ENCODE measurements at places on chromosomes 7 and 10.

DNA sequence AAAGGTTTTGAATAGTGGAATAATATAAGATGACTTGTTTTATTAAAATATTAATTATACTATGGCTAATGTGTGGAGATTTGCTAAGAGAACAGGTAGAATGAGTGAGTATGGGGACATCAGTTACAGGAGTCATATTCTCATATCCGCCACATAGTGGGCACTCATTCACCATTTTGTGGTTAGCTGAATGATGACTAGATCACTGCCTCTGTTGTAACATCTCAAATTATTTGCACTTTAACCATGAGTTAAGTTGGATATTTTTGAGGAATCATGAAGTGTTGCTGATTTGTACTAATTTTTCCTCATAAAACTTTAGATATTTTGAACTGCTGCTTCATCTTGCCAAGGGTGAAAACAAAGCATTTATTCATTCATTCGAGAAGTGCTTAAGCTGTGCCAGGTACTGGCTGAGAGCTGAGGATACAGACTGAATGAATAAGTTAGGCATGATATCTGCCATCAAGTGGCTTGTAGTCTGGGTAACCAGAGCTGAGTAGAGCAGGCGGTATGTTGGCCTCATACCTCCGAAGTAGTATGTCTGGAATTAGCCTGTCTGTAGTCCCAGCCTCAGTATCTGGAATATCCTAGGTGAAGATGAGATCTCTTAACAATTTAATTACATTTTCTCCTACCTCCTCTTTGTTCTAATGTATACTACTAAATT lies 100.5 kb downstream of the ZEB1 start:
- no peak overlapping the region for H3K4me3 ChIP-seq
- H3K27me3 ChIP-seq, result no peaks in the 10 kb centered on the region
- peaks cover 4% of the 10 kb centered on the region for H3K36me3 ChIP-seq

GRCh38 chr7:98678215-98678614 lies 61.1 kb downstream of the NPTX2 start:
- DNase-seq, result no peak
- no peaks in the 10 kb centered on the region for H3K4me1 ChIP-seq
- H3K4me3 ChIP-seq, result no peak overlapping the region
- peaks cover 8% of the 10 kb centered on the region for H3K36me3 ChIP-seq

DNA sequence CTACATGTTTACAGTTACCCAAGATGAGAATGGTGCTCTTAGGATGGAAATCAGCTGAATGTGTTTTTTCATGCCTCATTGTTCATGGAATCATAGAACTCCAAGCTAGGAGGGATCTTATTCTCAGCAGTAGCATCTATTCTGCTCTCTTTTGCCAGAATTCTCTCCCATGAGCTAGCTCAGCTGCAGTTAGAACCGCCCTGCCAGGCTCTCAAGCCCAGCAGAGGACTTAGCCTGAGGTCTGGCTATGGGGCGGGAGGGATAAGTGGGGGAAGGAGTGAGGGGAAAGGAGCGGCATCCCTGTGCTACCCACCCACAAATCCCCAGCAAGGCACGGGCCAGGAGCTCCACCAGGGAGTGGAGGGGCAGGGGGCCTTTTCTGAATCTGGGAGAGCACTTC lies 120.7 kb upstream of the PLXNA4 start:
- no peak overlapping the region for H3K4me3 ChIP-seq
- H3K27ac ChIP-seq, result no peak overlapping the region
- no peak for DNase-seq
- no peaks in the 10 kb centered on the region for H3K36me3 ChIP-seq
- no peaks in the 10 kb centered on the region for H3K27me3 ChIP-seq

DNA sequence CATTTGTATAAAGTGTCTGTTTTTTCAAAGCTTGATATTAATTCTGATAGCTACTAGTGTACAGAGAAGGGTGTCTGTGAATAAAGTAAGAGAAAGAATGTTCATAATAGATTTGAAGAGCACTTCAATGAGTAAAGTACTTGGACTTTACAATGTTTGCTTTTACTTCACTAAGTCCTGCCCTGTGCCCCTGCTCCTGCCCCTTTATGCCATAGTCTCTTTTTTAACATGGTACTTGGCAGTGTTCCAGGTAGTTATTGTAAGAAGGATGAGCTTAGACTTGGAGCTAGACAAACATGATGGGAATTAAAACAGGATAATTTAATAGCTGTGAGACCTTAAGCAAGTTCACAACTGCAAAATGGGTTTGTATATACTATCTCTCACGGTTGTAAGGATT lies 41.0 kb downstream of the ZEB1 start:
- no peaks in the 10 kb centered on the region for H3K27me3 ChIP-seq
- DNase-seq, result no peak
- H3K4me3 ChIP-seq, result no peak overlapping the region

- H3K4me3 ChIP-seq, result peak overlapping the region; percentile 97
- H3K27me3 ChIP-seq, result no peaks in the 10 kb centered on the region
- peak; percentile 24 for DNase-seq
- peaks cover 55% of the 10 kb centered on the region for H3K4me1 ChIP-seq
- H3K36me3 ChIP-seq, result peaks cover 15% of the 10 kb centered on the region
Observed at GRCh38 chr7:112938863-112939573, 147.6 kb downstream of the GPR85 start.

DNA sequence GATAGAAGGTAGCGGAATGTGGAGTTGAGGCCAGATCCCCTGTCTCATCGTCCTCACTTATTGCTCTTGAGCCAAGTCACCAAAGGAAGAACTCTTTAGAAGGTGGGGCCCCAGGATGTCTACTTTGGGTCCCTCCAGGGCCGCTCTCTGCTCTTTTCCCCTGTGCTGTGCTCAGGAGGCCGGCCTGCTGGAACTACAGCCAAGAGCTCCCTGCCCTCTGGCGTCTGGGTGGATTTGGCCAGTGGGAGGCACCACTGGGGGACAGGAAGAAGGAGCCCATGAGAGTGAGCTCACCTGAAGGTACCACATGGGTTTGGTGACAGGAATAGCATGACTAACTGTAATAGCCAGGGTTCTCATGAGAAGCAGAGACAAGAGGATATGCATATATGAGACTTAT lies 97.7 kb upstream of the FAM180A start:
- no peaks in the 10 kb centered on the region for H3K36me3 ChIP-seq
- no peak for DNase-seq
- no peaks in the 10 kb centered on the region for H3K4me1 ChIP-seq

DNA sequence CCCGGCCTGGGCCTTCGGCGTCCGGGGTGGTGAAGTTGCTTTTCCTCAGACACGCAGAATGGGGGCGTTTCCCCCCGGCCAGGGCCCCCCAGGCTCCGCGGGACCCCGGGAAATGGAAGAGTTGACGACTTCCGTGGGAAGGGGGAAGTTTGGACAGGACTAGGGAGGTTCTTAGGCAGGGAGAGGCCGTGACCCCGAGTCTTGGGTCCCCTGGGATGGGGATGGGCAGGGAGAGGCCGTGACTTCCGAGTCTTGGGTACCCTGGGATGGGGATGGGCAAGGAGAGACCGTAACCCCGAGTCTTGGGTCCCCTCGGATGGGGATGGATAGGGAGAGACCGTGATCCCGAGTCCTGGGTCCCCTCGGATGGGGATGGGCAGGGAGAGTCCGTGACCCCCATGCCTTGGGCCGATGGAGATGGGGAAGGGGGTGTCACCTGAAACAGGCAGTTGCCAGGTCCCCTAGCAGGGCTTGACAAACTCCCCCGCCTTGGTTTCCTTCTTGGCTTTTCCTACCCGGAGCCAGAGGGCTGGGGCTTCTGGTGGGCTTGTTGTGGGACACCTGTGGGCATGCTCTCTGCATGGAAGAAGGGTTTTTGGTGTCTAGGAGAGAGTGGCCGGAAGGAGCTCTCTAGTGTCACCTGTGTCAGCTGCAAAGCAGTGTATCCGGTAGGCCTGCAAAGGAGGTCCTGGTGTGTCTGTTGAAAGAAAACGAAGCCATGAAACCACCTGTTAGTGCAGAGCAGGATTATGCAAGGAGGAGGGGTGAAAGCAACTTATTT lies 1.1 kb downstream of the TRRAP start:
- peak overlapping the region; percentile 95 for H3K4me3 ChIP-seq
- peak overlapping the region; percentile 88 for H3K27ac ChIP-seq
- peaks cover 30% of the 10 kb centered on the region for H3K4me1 ChIP-seq
- H3K36me3 ChIP-seq, result no peaks in the 10 kb centered on the region
- DNase-seq, result peak; percentile 28

DNA sequence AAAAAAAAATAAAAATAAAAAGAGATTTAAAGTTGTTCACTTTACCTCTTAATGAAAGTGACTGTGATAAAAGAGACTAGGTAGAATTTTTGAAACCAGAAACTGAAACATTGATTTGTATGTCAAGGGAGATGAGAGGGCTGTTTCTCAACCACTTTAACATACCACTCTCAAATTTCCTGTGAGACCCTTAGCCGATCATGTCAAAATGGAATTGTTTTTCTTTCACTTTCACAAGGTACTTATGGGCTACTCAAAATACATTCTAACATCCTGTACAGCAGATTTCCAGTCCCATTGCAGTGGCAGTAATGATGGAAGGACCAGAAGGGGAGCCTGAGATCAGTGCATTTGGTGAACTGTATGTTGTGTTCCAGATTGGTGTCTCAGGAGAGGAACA lies 261.2 kb downstream of the PPP1R3A start:
- H3K27ac ChIP-seq, result no peak overlapping the region
- DNase-seq, result no peak
- no peaks in the 10 kb centered on the region for H3K4me1 ChIP-seq

DNA sequence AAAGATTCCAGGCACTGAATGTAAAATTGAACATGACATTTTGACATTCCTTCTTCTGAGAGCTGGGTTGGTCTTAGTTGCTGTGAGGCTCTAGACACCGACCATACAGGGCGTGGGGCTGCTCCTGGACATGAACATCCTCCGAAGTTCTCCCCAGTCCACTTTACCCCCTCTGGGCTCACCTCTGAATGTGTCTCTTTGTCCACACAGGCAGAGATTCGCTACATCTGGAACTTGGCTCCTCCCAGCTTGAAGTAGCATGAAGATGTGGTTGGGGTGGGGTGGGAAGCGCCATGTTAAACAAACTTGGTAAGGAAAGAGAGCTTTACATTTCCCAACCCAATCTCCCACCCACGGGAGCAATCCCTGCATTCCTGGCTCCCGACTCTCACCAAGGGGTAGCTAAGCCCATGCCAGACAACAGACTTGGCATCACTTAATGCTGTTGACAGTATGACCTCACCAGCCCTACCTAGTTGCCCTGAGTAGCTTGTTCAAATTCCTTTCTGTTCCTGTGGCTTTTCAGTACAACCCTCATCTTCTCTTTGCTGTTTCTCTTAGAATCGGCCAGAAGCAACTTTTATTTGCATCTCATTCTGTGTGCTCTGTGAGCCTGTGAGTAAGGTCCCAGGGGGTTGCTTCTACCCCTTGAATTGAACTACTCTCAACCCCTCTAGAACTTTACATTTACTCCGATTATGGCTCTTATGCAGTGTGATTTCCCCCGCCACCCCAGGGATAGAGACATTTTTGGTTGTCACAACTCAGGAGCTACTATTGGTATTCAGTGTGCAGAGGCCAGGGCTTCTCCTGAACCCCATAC lies 211.4 kb downstream of the SEC23IP start:
- DNase-seq, result no peak
- H3K4me1 ChIP-seq, result no peaks in the 10 kb centered on the region
- H3K36me3 ChIP-seq, result no peaks in the 10 kb centered on the region
- H3K27ac ChIP-seq, result no peak overlapping the region

DNA sequence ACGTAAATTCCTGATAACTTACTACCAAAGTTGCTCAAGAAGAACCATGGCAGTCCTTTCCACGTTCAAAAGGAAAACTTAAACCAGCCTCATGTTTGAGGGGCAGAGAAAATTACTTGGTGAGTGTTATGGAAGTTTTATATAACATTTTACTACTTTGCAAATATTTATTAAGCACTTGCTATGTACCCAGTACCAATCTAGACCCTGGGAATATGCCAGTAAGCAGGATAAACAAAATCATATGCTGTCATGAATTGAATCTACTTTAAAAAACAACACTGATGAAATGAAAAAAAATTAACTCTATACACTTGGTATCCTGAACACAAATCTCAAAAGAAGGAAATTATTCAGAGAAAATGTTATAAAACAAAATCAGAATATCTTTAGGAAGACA lies 46.1 kb downstream of the NCAPG2 start:
- no peak overlapping the region for H3K4me3 ChIP-seq
- H3K27ac ChIP-seq, result no peak overlapping the region
- H3K36me3 ChIP-seq, result peaks cover 8% of the 10 kb centered on the region

DNA sequence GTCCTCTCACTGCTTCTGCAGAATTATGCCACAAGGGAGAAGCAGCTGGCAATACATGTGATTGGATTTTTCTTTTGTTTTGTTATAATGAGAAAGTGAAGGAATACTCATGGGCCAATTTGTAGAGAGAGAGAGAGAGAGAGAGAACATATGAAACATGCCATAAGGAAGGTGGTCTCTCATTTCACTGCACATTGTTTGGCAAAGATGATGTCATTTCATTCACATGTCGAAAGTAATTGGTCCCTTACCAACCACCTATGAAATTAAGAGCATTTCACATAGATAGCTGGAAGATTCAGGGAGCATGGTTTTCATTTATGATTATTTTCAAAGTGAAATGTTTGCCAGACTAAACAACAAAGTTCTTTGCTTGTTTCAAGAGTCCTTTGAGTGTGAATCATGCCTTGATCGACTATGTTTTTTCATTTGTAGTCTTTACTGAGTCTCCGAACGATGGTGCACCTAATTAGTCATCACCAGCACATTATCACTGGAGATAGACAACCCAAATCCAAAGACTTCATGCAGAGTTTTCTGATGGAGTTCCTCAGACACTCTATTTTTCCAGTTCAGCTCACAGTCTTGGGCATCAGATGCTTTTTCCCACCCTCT lies 130.1 kb upstream of the ZEB1 start:
- no peak overlapping the region for H3K4me3 ChIP-seq
- no peaks in the 10 kb centered on the region for H3K27me3 ChIP-seq
- no peak for DNase-seq
- no peaks in the 10 kb centered on the region for H3K36me3 ChIP-seq

DNA sequence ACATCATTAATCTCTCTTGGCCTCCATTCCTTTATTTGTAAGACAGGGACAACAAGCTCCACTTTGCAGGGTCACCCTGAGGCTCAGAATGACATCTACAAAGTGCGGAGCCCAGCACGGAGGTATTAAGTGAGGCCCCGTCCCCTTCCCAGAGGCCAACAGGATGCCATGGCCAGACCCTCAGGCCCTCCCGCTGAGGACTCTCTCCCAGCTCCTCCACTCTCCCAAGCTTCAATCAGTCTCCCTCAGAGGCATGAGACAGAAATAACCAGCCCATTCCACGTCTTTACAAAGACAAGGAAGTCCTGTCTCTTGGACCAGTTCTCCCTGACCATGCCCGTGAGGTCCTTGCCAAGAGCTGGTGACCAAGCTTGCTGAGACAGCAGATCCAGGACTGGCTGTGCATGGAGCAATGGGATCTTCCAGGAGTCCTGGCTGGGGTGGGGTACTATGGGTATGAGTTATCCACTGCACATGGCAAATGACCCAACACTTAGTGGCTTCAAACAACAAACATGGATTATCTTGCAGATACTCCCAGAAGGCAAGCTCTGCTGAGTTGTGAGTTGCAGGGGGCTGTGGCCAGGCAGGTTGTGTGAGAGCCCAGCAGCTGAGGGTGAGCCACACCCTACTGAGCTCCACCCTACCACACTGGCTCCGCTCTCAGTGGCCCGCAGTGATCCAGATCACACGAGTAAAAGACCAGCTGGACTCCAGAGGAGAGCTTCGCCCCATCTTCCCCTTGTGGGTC lies 4.3 kb upstream of the PPIF start:
- H3K36me3 ChIP-seq, result no peaks in the 10 kb centered on the region
- H3K4me1 ChIP-seq, result peaks cover 12% of the 10 kb centered on the region
- DNase-seq, result no peak
- H3K27me3 ChIP-seq, result no peaks in the 10 kb centered on the region
- no peak overlapping the region for H3K4me3 ChIP-seq
